CD4-positive, alpha-beta T cell treated with Interleukin-17A for 4 hours (primary cell): ENCODE measurements at places on chromosomes 16 and 17.
A peak's percentile ranks its signal among the peaks of the same experiment; 100 is the strongest.

GRCh38 chr17:18205861-18206260, 19.6 kb upstream of the LLGL1 start:
- no peak for DNase-seq

DNA sequence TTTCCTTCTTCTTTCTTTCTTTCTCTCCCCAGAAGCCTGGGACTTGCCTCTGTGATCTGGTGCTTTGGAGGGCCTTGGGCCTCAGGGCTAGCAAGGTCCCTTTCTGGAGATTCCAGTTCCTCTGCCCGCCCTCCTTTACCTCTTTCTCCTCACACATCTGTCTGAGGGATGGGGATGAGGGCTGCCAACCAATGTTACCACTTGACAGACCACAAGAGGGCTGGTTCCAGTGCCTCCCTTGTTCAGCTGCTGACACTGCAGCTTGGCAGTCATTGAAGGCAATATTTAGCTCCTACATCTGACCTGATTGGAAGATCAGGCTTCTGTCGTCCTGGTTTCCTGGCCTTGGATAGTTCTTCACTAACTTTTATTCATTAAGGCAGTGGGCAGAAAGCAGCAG, 3.6 kb upstream of the ZNF652 start:
- peak; percentile 47 for DNase-seq

DNA sequence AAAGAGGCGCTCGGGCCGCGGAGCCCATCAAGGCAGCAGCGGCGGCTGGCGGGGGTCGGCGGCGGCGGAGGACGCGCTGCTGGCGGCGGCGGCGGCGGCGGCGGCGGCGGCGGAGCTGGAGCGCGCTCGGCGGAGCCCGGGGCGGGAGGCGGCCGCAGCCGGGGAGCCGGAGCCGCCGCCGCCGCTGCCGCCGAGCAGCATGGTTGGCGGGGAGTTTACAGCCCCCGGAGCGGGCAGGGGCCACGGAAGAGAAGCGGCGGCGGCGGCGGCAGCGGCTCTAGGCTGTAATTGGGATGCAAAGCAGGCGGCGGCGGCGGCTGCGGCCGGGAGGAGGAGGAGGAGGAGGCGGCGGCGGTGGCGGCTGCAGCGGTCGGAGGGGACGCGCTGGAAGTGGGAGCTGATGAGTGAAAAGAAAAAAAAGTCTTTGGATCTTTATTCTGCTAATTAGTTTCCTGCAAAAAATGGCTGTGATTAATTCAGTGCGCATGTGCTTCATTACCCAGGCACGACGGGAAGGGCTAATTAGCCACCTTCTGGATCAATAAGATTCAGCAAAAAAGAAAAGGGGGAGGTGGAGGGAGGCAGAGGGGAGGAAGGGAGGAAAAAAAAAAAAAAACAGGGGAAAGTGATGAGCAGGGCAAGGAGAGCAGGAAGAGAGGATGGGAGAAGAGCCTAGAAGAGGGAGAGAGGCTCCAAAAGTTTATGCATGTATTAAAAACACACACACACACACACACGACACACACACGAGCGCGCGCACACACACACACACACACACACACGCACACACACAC, 10.9 kb upstream of the ZFHX3 start:
- DNase-seq = peak; percentile 23

- no peak for DNase-seq
Observed at GRCh38 chr17:44778656-44779210, 19.9 kb downstream of the ADAM11 start.

DNA sequence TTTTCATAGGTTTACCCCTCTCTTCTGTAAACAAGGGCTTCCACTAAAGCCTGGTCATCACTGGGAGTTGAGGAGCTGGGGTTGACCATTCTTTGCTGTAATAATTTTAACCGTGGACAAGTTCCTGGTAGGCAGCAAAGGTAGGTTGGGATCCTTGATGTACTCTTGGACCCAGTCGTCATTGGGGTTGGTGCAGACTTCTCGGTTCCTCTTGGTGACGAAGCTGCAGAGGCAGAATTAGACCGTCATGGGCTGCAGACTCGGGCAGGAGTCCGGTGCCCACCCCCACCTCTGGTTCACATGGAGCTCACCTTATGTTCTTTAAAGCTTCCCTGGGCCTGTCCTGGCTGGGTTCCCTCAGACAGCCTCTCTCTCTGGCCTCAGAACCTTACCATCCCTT, 3.8 kb downstream of the CCL16 start:
- no peak for DNase-seq

DNA sequence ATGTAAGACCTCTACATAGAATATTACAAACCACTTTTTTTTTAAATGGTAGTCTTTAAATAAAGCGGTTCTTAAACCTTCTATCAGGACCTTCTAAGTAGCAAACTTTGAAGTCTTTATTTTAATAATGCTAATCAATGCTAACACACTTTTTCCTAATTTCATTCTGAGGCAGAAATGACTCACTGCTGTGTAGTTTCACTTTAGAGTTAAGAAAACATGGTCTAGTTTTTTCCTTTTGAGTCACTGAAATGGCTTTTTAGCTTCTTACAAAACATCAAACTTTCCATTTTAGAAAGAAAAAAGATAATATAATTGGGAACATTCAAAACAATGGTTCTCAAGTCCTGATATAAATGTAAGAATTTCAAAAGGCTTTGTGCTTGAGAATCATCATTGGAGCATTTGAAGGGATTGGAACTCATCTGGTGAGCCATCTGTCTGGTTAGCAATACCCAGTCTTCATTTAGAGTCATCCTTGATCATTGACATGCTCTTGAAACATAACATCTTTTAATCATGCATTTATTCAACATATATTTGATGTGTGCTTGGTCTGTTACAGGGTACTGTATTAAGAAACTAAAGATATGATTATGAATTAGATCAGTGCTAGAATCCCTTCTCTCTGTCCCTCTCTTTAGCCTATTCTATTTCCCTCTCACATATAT, 258.3 kb upstream of the MON1B start:
- no peak for DNase-seq

DNA sequence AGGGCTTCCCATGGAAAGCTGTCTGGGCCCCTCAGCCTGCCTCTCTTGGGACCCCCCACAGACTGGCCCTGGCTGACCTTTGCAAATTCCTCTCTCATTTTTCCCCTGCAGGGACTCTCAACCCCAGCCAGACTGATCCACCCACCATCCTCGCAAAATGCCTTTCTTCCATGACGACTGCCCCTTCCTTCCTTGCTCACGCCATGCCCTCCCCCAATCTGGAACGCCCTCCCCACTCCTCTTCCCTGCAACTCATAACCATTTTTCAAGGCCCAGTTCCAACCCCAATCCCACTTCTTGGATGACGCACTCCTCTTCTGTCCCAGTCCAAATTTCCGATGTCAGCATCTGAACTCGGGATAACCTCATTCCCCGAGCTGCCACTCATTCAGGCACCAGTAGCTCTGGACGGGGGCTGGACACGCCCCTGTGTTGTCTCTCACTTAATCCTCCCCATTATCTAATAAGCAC, 1.3 kb upstream of the DNAI2 start:
- DNase-seq = no peak

DNA sequence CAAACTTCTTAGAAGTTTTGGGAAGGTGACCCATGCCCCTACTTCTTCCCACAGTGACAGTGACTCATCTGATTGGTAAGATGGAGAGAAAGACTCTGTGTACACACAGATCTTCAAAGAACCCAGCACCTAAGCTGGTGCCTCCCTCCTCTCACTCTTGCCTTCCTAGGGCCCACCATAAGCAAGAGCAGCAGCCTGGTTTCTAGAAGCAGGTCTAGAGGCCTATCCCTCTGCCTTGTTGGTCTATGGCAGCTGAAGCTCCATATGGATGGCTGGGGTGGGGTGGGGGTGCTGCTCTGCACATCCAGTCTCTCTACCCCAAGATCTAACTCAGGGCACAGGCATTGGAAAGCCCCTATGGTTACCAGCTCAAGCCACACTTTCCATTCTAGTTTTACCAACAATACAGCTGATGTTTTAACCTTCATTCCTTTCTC, 47.5 kb downstream of the STAT3 start:
- DNase-seq = peak; percentile 17

- DNase-seq = peak; percentile 32
Observed at GRCh38 chr17:79808763-79809529, 12.1 kb upstream of the CBX8 start.

DNA sequence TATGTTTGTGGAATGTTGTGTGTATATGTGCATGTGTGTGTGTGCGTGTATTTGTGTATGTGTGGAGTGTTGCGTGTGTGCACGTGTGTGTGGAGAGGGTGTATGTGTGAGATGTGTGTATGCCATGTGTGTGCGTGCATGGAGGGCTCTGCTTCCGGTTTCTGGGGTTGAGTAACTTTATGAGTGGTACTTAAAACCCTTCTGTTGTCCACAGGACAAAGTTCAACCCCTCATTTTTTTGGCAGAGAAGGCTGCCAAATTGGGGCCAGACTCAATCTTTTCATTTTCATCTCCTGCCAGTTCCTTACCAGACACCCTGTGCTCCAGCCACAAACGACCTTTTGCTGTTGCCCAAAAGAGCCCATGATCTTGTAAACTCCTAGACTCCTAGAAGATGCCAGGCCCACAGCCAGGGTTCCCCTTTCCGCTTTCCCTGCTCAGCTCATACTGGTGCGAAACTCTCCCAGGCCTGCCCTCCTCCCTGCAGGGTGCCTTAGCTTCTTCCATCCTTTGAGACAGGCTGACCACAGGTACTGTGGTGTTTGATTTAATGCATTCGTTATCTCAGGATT, 100.2 kb downstream of the CMIP start:
- DNase-seq = no peak

DNA sequence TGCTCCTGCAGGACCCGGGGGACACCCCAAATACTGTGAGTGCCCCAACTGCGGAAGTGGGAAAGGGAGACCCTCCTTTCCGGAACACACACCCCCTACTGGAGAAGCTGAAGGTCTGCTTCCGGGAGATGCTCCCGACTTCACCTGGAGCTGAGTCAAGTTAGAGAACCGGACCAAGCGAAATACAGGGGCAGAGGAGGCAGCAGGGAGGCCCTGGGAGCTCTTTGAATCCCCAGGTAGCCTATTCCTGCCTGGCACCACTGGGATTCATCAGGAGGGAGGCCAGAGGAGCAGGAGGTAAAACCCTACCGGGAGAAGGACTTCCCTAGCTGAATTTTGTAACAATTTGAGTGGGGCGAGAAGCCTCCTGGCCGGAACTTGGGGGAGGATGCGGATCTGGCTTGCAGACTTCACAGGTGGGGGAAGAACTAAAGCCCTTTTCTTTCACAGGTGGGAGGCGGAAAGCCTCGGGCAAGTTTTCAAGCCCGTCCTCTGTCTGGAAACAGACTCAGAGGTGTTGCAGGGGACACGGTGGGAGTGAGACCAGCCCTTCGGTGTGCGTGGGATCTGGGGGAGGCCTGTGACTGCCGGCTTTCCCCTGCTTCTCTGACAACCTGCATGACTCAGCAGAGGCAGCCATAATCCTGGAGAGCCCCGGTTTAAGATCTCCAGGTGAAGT, 22.4 kb upstream of the TEKT1 start:
- peak; percentile 20 for DNase-seq

GRCh38 chr16:75026892-75027391, 28.1 kb downstream of the ZNRF1 start:
- DNase-seq = no peak

GRCh38 chr17:43132117-43132516, 7.0 kb upstream of the BRCA1 start:
- DNase-seq = no peak

- DNase-seq = no peak
Observed at GRCh38 chr16:19783363-19784182, 65.5 kb downstream of the IQCK start.

GRCh38 chr16:53504665-53505064, 1.7 kb upstream of the AKTIP start:
- peak; percentile 36 for DNase-seq

DNA sequence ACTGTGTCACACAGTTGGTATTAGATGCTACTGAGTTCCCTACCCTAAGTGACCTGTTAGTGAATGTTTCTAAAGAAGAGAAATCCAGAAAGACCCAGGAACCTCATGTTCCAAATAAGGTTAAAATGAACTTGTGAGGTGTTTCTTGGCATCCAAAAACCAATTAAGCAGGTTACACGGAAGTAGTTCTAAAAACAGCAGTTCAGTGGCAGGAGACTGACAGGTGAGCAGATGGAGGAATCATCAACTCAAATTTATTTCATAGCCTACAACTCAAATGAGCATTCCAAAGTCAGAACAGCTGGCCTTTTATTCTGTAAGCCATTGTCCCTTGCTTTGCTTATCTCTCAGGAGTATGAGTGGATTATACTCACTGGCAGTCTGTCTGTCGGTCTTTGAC, 188.3 kb downstream of the IRX3 start:
- no peak for DNase-seq

- DNase-seq = no peak
Observed at GRCh38 chr16:81549547-81550431, 105.2 kb downstream of the CMIP start.

DNA sequence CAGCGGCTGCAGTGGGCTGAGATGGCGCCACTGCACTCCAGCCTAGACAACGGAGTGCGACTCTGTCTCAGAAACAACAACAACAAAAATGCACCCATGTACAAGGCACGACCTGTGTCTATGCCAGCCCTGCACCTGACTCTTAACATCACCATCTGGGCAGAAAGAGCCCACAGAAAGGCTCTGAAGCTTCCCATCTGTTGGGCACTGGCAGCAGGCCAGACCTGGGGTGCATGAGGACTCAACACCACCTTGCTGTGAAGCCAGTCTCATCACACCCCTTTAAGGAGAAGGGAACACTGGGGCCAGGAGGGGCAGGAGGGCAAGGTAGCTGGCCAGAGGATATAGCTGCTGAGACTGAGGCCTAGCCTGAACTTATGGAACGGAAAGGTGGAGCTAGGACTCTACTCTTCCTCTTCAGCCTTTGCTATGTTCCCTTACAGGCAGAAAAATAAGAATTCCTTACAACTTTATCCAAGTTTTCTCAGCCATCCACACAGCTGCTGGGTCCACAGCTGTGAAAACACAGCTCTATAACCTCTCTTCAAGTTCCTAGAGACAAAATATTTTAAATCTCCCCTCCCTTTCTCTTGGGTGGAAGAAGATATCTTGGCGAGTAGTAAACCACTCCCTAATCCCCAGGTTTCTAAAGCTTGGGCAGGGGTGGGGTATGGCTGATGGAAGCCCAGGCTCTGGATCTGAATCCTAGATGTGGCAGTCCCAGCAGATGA, 2.8 kb downstream of the ELOB start:
- DNase-seq = no peak

DNA sequence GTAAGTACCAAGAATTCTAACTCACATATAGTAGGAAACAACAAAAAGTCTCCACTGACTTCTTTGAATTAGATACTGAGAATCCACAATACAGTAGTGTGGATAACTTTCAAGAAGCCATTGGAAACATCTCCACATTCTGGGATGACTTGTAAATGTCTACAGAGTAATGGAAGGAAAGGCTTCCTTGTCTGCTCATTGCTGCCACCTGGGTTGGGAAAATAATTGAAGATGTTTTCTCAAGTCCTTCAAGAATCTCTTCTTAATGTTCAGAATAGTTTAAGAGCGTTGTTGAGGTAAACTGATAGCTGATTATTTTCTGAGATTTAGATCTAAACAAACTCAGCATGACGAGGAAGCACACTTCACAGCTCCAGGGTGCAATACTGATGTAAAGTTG, 14.0 kb downstream of the CPSF4L start:
- no peak for DNase-seq
